Activated CD4-positive, alpha-beta T cell treated with anti-CD3 and anti-CD28 coated beads, Interleukin-2, amount 50 U/mL, for 24 hours (primary cell): ENCODE measurements at places on chromosomes 4 and X.

- DNase-seq: no peak
Observed at GRCh38 chrX:10159145-10159468, 2.3 kb downstream of the CLCN4 start.

DNA sequence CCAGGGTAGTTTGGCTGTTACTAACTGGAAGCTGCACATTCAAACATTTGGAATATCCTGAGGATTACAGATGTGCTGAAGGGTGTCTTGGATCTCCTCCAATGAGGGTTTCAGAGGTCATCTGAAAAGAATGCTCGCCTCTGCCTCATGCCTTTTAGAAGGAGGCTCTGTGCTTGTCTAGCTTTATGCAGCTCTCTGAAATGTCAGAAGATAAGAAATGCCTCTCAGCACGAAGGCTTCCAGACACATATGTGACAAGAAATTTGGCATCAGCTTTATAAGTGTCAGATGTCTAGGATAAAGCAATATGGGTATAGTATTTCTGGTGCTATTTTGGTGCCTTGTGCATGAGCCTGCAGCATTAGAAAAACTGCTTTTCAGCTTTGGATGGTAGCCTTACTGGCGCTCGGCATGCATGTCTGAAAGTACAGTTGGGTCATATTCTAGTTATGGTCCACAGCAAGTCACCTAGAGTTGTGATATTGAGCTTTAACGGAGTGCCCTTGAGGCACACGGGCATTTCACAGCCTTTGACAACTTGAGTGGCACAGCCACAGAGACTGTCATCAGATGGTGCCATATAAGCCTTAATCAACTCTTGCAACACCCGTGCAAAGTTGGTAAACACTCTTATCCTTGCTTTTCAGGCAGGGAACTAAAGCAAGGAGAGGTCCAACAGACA lies 70.8 kb upstream of the PGRMC2 start:
- no peak for DNase-seq

DNA sequence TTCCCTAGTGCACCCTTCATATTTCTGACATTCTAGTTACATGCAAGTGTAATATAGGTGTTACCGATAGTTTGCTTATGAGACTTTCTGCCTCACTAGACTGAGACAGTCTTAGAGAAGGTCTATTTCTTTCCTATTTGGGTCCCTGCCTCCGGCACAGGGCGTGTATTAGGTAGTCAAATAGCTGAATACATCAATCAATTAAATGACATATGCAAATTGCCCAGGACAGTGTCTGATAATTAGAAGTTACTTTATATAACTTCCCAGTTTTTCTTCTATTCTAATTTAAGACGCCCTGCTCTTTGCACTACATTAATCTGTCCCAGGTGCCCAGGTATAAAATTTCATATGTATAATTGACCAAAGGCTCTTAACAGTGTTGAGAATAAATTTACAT lies 264.2 kb downstream of the RAB28 start:
- DNase-seq: no peak

GRCh38 chr4:139764182-139764581 lies 98.6 kb downstream of the MGST2 start:
- no peak for DNase-seq

DNA sequence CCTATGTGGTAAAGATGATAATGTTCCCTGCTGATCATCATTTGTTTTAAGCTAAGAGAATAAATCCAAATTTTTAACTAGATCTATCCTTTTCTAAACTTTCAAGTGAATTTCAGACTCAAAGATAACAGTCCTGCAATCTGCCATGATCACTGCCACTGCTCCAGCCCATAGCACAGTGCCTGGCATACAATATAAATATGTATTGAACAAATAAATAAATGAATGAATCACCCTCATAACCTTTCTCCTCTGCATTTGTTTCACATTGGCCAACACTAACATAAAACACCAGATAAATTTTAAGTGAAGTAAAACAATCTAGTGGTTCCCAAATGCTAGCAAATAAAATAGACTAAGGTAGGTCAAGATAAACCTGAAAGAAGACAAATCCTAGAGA lies 439.0 kb downstream of the GPM6A start:
- no peak for DNase-seq
